Motor neuron (in vitro differentiated cells): ENCODE measurements at places on chromosomes 3 and 15. TPM values are rescaled to one million over a fixed set of nuclear protein-coding genes. Genes with fewer than 3 reads are reported as not detected.

DNA sequence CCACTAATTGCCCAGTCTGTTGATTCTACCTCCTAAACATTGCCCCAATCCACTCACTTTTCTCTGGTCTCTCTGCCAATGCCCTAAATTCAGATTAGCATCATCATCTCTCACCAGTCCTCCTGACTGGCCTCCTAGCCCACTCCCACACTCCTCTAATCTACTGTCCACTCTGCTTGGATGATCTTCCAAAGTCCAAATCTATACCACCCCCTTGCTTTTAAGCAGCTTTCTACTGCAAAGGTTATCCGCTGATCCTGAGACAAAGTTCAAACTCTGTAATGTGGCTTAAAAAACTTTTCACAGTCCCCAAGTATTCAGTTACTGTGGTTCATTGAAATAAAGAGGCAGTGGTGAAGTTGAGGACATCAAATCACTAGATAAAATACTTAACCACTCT lies 37.6 kb downstream of the SNX4 start:
- no peak for ATAC-seq

- no peak for ATAC-seq
Measured at GRCh38 chr3:171094411-171094810, 67.9 kb upstream of the SLC2A2 start.

DNA sequence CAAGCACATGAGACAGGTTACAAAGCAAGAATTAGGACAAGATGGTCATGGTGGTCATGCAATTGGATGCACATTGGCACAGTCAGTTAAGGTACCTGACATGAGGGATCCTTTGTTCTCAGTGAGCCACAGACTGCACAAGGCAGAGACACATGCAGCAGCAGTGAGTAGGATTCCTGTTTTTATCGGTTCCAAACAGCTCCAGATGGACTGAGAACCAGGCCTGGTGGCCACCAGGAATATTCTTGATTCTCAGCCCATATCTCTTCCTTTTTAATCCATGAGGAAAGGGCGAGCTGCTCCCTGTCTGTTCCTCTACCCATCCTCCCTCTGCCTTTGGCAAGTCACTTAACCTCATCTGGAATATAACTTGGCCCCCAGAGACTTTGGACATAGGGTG lies 410.8 kb downstream of the GAP43 start:
- no peak for ATAC-seq

- peak; percentile 91 for ATAC-seq
Measured at GRCh38 chr3:48685603-48686511, at the start of gene NCKIPSD. TSS of gene NCKIPSD (minus strand) at chr3:48685915. CDS start at chr3:48685807, 108 bp downstream.

RYR3 gene
- total RNA-seq: 5.8 and 10.7 TPM in 2 replicates

ECE2 gene
- total RNA-seq: 0.05 and 1.3 TPM in 2 replicates

GRCh38 chr3:45246241-45246640 lies 20.2 kb upstream of the TMEM158 start:
- no peak for ATAC-seq

- ATAC-seq: no peak
Measured at GRCh38 chr3:189512821-189513220, 118.4 kb upstream of the TP63 start.

DNA sequence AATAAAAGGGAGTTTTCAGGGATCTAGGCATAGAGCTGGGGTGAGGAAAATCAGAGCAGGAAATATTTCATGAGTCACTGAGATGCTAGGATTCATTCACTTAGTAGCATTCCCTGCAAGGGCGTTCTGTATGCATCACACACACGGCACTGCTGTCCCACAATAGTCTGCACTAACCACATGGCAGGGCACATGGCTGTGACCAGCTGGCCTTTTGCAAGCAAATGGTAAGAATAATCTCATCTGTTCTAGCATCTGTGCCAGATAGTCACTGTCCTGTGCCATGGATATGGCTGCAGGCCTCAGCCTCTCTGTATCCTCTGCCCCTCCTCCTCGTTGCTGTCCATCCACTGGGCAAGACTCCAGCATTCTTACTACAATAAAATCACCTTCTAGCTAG lies 37.8 kb downstream of the BOC start:
- peak; percentile 92 for ATAC-seq

ZNF620 gene
- total RNA-seq: 12.8 and 14.3 TPM in 2 replicates

DNA sequence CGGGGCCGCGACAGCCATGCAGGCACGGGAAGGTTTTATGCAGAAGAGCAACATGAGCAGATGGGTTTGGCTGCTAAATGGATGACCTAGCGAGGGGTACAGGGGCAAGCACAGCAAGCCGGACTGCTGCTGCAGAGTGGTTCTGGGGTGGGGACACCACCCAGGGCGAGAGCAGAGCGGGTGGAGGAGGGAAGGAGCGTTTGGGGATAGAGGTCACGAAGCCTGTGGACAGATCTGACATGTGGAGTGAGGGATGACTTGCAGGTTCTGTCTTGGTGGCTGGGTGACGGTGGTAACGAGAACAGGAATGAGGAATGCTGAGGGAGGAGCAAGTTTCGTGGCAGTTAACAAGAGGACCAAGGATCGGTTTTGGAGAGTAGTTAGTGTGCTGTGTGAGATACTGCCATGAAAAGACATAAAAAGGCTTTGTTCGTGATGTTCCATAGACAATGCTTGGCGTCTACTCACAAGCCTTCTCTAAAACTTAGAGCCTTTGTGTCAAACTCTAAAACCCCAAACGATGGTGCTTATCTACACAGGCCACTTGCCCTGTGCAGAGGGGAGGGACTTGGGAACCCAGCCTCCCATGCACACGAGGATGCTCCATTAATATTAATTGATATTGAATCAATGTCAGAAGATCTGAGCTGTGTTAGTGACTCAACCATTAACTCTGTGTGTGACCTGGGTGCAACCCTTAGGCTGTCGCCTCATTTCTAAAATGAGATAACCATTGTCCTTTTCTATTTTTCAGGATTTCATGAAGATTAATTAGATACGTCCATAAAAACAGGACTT lies 132.7 kb upstream of the SLC2A2 start:
- ATAC-seq: no peak

- peak; percentile 80 for ATAC-seq
Measured at GRCh38 chr15:42604894-42605744, 29.7 kb downstream of the STARD9 start.

CLRN1 gene
- total RNA-seq: 1.6 and 2.5 TPM in 2 replicates

BMF gene
- 8.5 and 9.6 TPM in 2 replicates for total RNA-seq

RBP2 gene
- total RNA-seq: 3.1 TPM in 1 of 2 replicates, not detected in the other
